Breast epithelium (tissue), 4 donors: ENCODE measurements at places on chromosomes 6 and 20. TPM values are rescaled to one million over a fixed set of nuclear protein-coding genes. Genes with fewer than 3 reads are reported as not detected.

- DNase-seq = no peak
These were observed 70.3 kb downstream of the SYNJ2 start for GRCh38 chr6:158051968-158052367.

GRCh38 chr20:60100780-60101179 is 142.6 kb downstream of the CDH26 start:
- no peak for DNase-seq

- no peak for DNase-seq
These were observed 23.3 kb downstream of the RBL1 start for GRCh38 chr20:37072293-37073196.

DNA sequence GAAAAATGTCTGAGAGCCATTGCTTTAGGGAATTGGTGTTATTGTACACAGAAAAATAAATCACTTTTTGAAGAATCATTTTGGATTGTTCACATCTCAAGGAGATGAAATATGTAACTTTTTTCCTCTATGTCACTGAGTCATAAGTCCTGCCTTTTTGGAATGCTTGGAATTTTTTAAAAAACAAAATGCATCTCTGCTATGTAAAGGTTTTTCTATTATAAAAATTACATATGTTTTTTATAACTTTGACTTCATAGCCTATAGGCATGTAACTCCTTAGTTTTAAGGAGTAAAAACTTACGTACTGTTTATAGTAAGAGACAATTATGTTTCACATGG is 8.7 kb downstream of the RNF144B start:
- DNase-seq = no peak

- DNase-seq = no peak
These were observed 119.5 kb upstream of the CD93 start for GRCh38 chr20:23205611-23206041.

Gene HDGFL1
- not detected for total RNA-seq

Gene CAP2
- total RNA-seq = 15.1 TPM
